ENCODE measurements at places on chromosomes 16 and 17. TPM values are rescaled to one million over a fixed set of nuclear protein-coding genes. Genes with fewer than 3 reads are reported as not detected.

The WFIKKN1 gene
- total RNA-seq = 0.32 TPM

The ABI3 gene
- 28.5 TPM for total RNA-seq

The TSPOAP1 gene
- total RNA-seq = 21.9 TPM

The CLEC19A gene
- total RNA-seq = not detected

The KRTAP4-4 gene
- total RNA-seq = not detected

The FNDC8 gene
- not detected for total RNA-seq

The PIK3R6 gene
- total RNA-seq = 9.8 TPM

The ZDHHC1 gene
- total RNA-seq = 1.5 TPM

The OR1A1 gene
- total RNA-seq = not detected

Data from activated T-helper 2 cell treated with anti-CD3 and anti-CD28 coated beads, Interferon-gamma antibody, Interleukin-2, Interleukin-4, amounts not matched to agents 10 μg/mL and 5 μg/mL and 100 μg/mL, durations not matched to agents 14 hours and 24 hours and 36 hours (primary cell).